Stomach (tissue), 19 donors: ENCODE measurements at places on chromosomes 4 and X. TPM values are rescaled to one million over a fixed set of nuclear protein-coding genes. Genes with fewer than 3 reads are reported as not detected.

Gene ARMCX1
- 13.0 TPM for polyA plus RNA-seq

Gene HTR2C
- not detected for polyA plus RNA-seq

Gene CRMP1
- 1.9 TPM for polyA plus RNA-seq

DNA sequence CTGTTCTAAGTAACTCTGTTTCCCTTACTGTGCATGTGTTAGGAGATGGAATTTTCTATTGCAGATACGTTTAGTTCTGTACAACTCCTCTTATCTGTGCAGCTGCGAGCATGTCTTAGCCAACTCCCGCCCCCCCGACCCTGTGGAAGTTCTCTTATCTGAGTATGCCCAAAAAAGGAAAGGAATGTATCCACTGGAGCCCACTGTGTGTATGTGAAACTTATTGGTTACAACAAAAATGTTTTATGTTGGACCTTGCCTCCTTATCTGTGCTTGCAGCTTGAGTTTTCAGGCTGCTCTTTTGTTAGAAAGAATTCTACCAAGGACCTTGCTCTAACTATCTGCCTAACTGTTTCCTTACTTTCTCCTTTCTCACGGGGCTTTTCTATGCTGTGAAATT, 24.2 kb upstream of the DCAF8L2 start:
- no peaks in the 10 kb centered on the region for H3K36me3 ChIP-seq
- H3K27ac ChIP-seq = no peak overlapping the region
- H3K27me3 ChIP-seq = no peaks in the 10 kb centered on the region
- H3K4me1 ChIP-seq = no peaks in the 10 kb centered on the region
- peak; percentile 22 for DNase-seq

GRCh38 chr4:40149960-40150385, 46.9 kb upstream of the RHOH start:
- no peaks in the 10 kb centered on the region for H3K27me3 ChIP-seq
- no peaks in the 10 kb centered on the region for H3K4me1 ChIP-seq
- peak; percentile 83 for DNase-seq
